ENCODE measurements at places on chromosomes 3 and 15.

GRCh38 chr15:71551566-71551965 is 258.8 kb upstream of the NR2E3 start:
- DNase-seq, result no peak

DNA sequence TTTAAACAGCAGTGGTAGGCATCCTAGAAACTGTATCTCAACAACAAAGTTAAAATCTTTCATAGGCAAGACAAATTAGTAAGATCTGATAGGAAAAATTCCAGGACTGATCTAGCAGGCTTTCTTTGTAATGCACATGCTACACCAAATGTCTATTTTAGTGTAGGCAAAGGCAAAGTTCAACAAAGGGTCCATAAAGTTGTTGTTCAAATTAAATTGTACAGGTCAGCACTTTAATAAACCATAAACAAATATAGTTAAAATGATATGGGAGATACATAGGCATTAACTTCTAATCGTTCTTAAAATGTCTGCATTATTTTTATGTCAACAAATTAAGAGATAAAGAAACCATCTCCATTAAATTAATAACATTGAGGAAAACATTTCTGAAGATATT is 413.0 kb downstream of the TUSC7 start:
- DNase-seq, result no peak

DNA sequence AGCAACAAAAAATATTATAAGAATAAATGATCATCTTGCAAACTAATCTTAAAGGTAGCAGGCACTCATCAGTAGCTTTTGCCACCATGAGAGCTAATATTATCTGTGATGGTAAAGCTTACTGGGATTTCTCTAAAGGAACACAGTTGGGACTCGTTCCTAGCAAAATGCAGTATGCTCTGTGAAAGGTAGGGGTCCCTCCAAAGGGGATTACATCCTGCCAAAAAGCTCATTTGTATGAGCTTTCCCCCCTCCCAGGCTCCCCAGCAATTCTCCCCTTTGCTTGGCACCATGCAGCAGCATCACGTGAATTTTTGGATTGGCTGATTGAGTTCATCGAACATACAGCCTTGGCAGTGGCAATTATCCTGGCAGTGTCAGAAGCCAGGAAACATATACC is 361.0 kb upstream of the PLSCR5 start:
- DNase-seq, result peak; percentile 36

DNA sequence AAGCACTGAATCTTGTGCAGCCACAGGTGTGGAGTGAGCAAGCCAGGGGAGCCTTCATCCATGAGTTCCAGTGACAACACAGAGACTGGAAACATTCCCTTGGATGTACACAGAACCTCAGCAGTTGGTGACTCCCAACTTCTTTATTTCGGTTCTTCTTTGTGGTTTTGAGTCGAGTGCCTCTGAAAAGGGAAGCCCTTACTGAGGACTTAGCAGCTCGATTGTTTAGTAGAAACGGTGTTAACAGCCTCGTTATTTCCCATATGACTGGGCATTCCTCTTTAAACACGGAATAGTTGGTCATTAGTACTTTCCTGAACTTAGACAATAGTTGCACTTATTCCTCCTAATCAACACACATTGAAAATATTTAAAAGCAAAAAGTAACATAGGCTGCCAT is 7.7 kb downstream of the SLCO3A1 start:
- no peak for DNase-seq

DNA sequence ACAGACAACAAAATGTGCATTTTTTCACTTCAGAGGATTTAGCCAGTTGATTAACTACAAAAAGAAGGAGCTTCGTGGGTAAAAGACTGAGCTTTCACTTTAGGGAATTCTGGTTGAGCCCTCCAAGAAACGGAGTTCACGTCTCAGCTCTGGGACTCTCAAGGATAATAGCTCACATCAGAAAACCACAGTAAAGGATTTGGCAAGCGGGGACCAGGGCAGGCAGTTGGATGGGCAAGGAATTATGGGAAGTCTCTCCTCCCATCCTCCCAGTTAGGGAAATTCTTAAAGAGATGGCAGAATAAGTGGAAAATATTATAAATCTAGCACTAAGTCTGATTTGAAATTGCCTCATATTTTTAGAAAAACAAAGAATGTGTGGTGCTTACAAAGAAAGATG is 188.3 kb upstream of the EOMES start:
- no peak for DNase-seq

DNA sequence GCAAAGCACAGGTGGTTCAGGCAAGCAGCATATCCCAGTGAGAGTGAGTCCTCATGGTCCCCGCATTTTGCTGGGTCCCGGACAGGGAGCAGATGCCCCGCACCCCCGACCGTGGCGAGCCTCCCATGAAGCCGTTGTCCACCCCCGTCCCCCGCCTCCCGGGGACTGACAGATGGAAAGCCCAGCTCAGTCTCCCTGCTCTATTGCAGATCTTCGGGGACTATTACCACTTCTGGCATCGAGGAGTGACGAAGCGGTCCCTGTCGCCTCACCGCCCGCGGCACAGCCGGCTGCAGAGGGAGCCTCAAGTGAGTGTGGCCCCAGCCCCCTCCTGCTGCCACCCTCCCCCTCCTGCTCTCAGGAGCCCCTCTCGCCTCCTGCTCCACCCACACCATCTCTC is 7.7 kb downstream of the FURIN start:
- DNase-seq, result no peak

- DNase-seq, result peak; percentile 14
Measured at GRCh38 chr3:29453284-29454001, 172.6 kb downstream of the RBMS3 start.

- DNase-seq, result no peak
Measured at GRCh38 chr15:71800190-71800589, 10.2 kb upstream of the NR2E3 start.

DNA sequence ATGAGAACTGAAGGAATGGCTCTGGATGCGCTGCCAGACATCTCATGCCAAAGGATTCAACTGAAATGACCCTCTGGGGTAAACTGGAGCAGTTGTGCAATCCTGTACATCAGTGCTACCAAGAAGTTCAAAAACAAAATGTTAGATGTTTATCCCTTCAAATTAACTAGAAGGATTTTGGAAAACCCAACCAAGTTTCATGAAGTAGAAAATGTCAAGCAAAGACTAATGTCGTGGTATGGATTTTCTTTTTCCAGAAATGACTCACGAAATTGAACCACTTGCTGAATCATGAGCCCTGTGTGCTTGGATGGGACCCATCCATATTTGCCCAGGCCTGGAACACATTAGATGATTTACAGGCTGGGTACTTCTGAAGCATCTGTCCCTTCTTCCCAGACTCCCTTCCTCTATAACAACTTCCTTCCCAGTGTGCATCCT is 101.6 kb downstream of the LRTM1 start:
- DNase-seq, result no peak
